Subcutaneous adipose tissue (tissue), 4 donors: ENCODE measurements at places on chromosomes 12 and 14. TPM values are rescaled to one million over a fixed set of nuclear protein-coding genes. Genes with fewer than 3 reads are reported as not detected.

NGDN gene
- total RNA-seq = 33.1 TPM

ATP6V1D gene
- 63.1 TPM for total RNA-seq

IQSEC3 gene
- 0.85 TPM for total RNA-seq

TSPAN19 gene
- 0.17 TPM for total RNA-seq

GNB3 gene
- total RNA-seq = not detected

TAS2R19 gene
- total RNA-seq = 8.8 TPM

MAP1LC3B2 gene
- not detected for total RNA-seq

TGFB3 gene
- total RNA-seq = 10.9 TPM
